ENCODE measurements at places on chromosomes 3 and 15.

- no peak for DNase-seq
Measured at GRCh38 chr15:43276563-43277200, 10.0 kb upstream of the TGM5 start.

DNA sequence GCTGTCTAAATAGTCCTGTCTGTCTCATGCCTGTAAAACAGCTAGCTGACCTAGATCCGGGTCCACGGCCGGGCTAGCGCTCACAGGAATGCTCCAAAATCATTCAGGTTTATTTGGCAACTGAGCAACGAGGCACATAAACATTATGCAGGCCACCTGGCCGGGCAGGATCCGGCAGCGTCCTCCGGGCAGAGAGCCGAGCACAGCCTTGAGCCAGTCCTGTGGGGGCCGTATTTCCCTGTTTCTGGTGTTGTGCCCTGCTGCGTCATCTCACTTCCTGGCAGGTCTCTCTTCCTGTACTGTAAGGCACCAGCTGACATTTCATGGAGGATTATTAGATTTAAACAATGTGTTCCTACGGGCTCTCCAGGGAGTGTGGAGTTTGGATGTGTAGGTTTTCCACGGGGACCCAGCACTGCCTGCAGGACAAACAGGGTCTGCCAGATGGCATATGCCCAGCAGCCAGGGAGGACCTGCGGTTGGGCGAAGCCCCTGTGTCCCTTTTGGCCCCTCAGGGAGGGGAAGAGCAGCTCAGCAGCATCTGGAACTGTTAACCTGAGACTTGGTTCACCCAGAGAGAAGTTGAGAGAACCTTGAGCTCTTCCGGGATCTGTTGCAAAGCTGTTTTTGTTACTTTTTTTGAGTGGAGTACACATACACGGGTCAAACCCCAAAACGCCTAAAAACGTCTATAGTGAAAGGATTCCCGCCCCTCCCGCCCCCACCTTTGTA is 16.6 kb upstream of the LRRK1 start:
- peak; percentile 84 for DNase-seq

- peak; percentile 67 for DNase-seq
Measured at GRCh38 chr3:12966847-12967605, 106.2 kb downstream of the IQSEC1 start.

GRCh38 chr15:65778269-65778668 is 13.8 kb downstream of the DENND4A start:
- no peak for DNase-seq

- DNase-seq = no peak
Measured at GRCh38 chr3:43413676-43414368, 127.5 kb downstream of the SNRK start.

DNA sequence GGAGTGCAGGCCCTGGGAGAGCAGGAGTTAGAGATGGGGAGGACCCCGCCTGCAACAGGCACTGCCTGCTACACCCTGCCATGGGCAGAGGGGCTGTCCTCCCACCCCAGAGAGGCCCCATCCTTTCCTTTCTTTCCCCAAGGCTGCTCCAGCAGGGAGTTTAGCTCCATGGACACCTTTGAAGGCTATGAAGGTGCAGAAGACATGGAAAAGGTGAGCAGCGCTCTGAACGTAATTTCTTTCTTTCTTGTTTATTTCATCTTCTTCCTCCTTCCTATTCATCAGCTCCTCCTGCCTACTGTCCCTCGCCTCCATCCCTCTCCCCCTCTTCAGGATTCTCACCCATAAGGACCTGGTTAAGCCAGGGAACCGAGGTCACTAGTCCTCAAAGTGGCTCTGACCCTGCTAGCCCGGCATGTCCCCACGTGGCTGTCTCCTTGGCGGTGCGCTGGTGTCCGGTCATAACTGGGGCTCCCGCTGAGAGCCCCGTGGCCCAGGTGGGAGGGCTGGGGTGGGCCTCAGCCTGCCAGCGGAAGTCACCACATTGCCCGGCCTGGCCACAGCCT is 16.0 kb upstream of the ADIPOQ start:
- DNase-seq = no peak

GRCh38 chr3:144409319-144409718 is 437.7 kb downstream of the DIPK2A start:
- DNase-seq = no peak

- DNase-seq = no peak
Measured at GRCh38 chr15:25801586-25802284, 61.4 kb downstream of the ATP10A start.

GRCh38 chr15:88652456-88653199 is 13.8 kb downstream of the ISG20 start:
- DNase-seq = no peak

GRCh38 chr3:152970851-152971250 is 135.9 kb downstream of the P2RY1 start:
- no peak for DNase-seq

GRCh38 chr15:77877869-77878577 is 199.5 kb downstream of the TBC1D2B start:
- no peak for DNase-seq

GRCh38 chr15:55224892-55225291 is 28.2 kb upstream of the RSL24D1 start:
- DNase-seq = no peak

- no peak for DNase-seq
Measured at GRCh38 chr3:195181741-195182469, 89.1 kb downstream of the XXYLT1 start.

GRCh38 chr3:125023833-125024555 is 31.8 kb downstream of the HEG1 start:
- no peak for DNase-seq

- DNase-seq = no peak
Measured at GRCh38 chr15:45251888-45252287, at the start of gene SLC28A2. SLC28A2 (plus strand) TSS chr15:45252234; CDS start chr15:45253216, 982 bp downstream.

GRCh38 chr3:143313893-143314188 is 194.3 kb downstream of the CHST2 start:
- no peak for DNase-seq

DNA sequence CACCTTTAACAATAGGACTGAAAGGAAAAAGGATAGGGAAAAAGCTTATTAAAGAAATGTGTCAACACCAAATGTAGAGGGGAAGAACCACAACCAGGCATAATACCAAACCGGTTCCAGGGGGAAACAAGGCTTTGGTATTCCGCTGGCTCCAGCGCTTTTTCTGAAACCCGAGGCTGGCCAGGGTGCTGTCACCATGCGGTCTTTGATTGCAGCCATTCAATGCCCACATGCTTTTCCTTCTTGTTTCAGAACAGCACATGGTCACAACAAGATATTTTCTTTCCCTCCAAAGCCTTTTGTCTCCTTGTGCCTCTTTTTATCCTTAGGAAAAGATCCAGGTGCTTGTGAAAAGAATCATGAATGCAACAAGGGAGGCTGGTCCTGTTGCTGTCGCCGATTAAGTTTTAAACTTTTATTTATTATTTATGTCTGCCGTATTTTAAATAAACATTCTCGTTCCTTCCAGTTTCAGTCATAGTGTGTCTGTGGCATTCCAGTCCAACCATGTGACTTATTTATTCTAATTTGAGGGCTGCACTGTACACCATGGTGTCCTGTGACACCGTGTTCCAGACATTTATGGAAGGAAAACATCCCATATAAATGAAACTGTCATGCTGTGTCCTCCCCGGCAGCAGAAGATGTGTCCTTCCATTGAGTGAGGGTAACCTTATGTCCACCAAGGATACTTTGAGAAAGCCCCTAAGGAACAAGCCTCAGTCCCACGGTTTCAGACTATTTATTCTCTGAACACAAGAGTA is 41.1 kb downstream of the CCK start:
- DNase-seq = no peak

DNA sequence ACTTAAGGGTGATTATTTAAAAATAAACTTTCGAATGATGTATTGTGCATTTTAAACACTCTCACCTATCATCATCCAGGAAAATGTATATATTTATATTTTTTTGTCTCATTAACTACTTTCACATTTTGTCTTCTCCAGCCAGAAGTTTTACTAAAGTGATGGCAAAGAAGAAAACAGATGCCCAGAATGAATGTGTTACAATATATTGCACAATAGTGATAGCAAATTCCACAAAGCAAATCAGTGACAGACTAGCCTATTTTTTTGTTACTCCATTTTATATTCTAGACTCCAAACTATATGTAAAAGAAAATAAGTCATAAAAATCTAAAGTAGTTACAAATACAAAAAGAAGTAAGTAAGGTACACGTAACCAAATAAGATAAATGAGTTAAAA is 414.7 kb downstream of the EPHA3 start:
- no peak for DNase-seq

DNA sequence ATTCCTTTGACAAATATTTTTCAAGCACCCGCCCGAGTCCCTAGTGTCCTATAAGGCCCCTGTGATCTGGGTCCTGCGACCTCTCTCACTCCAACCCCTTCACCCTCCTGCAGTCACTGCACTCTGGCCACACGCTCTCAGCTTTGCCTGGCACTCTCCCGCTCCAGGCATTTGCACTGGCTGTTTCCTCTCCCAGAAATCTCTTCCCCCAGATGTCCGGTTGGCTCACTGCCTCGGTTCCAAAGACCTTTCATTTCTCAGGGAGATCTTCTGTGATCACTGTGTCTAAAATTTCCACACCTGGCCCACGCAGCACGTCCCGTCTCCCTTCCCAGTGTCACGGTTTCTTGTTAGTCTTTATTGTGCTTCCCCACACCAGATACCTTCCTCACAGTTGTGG is 97.4 kb downstream of the WNT7A start:
- DNase-seq = no peak

GRCh38 chr3:100538339-100538706 is 45.9 kb downstream of the TMEM45A start:
- no peak for DNase-seq

DNA sequence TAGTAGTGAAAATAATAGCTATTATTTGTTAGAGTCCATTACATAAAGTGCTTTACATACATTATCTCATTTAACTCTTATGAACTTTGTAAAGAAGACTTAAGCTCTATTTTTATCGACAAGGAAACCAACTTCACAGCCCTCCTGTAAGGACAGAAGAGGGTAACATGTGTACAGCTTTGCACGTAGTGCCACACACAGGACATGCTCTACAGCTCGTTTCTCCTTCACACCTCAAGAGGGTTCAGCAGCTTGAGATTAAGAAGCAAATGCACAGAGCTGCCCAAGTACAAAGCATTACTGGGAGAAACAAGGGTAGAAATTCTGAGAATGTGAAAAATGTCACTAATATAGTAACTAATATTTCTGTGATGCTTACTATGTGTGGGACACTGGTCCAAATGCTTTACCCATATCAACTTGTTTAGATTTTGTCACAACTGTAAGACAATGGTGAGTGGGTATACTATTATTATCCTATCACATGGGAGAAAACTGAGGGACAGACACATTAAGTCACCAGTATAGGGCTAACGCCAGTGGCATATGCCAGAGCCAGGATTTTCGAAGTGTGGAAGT is 327.8 kb downstream of the CTNNB1 start:
- DNase-seq = no peak

DNA sequence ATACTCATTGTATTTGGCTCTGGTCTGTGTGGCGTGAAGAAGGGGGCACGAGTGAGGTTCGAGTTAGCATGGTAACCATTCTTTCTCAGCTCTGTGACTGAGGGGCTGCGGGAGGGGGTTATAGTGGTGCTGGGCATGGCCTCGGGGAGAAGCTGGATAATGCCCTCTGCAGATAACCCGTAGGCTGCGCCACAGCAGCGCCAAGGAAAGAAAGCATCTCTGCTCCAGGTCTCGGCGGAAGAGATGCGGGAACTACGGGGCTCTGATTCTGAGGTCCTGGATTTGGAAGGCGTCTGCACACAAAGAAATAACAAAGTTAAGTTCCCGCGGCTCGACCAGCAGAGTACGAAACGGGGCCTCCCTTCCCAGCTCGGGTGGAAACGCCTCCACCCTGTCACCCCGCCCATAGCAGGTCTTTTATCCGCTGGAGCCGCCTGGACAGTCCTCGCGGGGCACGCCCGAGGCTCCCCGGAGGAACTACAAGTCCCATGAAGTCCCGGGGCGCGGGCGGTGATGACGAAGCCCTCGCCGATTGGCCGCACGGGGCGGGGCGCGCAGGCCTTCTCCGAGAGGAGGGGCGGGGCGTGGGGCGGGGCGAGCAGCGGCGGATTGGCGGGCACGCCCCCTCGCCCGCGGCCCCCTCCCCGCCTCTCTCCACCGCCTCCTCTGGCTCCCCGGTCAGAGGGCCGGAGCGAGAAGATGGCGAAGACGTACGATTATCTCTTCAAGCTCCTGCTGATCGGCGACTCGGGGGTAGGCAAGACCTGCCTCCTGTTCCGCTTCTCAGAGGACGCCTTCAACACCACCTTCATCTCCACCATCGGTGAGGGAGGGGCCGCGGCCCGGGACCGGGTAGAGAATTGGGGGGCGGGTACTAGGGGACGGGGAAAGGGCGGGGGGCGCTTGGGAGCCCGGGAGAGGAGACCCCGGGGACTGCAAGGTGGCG is at the start of gene RAB8B:
TSS of gene RAB8B (plus strand) at position 681 of the 946 bp plus-strand sequence. CDS start at position 700, 19 bp downstream.
- peak; percentile 95 for DNase-seq

DNA sequence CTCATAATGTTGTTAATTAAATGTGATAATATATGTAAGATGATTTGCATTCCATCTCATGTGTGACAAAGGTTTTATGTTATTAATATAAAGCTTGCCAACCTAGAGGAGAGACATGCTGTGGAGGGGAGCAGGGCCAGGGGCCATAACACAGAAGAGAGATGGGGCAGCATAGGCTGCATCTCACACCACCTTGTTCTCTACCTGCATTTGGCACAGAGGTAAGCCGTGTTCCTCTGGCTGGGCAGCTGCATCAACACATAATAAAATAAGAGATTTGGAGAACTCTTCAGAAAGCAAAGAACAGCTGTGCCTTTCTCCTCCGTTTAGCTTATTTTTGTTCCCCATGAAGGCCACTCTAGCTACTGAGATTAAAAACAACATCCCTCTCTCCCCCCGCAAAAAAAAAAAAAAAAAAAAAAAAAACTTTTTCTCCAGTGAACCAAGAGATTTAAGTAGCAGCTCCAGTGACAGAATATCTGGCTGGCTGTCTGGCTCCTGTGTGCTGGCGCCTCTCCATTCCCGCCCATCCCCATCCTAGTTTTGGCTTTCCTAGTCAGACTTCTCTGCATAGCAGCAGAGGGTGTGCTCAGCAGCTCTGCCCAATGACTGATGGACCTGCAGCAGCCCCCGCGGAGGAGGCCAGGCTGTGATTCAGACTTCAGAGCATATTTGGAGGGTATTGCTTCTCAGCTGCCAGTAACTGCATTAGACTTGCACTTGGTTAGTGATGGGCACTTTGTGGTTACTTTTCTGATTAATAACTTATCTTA is 52.2 kb upstream of the STXBP5L start:
- DNase-seq = peak; percentile 76

DNA sequence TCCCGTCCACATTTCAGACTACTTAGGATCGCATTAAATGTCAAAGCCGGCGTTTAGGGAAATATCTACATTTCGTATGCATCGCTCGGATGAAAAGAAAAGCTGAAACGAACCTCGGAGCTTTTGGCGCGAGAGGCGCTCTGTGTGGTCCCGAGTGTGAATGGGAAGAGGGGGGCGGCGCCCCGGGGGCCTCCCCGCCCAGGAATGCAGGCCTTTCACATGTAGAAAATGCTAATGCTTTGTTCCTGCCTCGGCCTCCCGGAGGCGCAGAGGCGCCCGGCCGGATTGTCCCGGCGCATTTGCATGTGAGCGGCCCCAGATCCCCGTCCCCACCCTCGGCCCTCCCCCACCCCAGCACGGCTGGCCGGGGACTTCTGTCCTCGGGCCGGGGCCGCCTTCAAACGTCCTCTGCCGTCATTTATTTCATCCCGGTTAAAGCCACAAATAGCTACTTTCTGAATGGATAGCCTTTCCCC is 37.0 kb upstream of the TRIM71 start:
- peak; percentile 45 for DNase-seq
